ENCODE measurements at places on chromosomes 11 and 22.
A peak's percentile ranks its signal among the peaks of the same experiment; 100 is the strongest.

DNA sequence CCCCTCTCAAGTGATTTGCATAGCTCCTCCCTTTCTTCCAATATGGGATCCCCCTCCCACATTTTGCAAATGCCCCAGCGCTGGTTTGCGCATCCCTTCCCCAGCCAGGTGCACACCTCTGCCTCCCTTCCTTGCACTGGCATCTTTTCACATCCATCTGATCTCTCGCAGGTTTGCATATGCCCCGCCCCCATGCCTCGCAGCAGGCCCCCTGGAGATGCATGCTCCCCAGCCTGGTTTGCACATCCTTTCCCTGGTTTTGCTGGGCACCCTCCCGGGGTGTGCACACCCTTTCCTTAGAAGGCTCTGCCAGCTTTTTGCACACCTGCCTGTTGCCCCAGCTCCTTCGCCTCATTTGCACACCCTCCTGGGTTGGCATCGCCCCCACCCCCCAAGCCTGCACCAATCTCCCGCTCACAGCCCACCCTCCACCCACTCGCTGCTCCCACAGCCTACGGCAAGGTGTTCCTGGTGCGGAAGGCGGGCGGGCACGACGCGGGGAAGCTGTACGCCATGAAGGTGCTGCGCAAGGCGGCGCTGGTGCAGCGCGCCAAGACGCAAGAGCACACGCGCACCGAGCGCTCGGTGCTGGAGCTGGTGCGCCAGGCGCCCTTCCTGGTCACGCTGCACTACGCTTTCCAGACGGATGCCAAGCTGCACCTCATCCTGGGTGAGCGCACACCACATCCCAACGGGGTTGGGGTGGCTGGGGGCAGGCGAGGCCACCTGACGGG, 917 bp downstream of the RPS6KA4 start:
- DNase-seq, result no peak

GRCh38 chr11:107999759-108000455, 8.8 kb upstream of the CUL5 start:
- DNase-seq, result peak; percentile 21

DNA sequence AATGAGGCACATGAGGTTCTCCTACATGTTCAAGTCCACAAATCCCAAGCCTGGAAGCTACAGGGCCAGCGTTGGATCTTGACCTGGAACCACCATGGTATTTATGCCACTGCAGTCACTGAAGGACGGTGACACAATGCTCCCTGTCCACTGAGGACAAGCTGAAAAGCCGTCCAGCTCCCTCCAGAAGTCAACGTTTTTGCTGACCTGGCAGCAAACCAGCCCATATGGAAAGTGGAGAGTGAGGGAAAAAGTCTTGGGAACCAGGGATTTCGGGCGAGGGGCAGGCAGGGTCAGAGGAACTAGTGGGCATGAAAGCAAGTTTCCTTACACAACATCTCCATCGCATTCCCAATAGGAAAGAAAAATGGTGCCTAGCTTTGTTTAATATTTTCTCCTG, 33.3 kb downstream of the OPCML start:
- no peak for DNase-seq

DNA sequence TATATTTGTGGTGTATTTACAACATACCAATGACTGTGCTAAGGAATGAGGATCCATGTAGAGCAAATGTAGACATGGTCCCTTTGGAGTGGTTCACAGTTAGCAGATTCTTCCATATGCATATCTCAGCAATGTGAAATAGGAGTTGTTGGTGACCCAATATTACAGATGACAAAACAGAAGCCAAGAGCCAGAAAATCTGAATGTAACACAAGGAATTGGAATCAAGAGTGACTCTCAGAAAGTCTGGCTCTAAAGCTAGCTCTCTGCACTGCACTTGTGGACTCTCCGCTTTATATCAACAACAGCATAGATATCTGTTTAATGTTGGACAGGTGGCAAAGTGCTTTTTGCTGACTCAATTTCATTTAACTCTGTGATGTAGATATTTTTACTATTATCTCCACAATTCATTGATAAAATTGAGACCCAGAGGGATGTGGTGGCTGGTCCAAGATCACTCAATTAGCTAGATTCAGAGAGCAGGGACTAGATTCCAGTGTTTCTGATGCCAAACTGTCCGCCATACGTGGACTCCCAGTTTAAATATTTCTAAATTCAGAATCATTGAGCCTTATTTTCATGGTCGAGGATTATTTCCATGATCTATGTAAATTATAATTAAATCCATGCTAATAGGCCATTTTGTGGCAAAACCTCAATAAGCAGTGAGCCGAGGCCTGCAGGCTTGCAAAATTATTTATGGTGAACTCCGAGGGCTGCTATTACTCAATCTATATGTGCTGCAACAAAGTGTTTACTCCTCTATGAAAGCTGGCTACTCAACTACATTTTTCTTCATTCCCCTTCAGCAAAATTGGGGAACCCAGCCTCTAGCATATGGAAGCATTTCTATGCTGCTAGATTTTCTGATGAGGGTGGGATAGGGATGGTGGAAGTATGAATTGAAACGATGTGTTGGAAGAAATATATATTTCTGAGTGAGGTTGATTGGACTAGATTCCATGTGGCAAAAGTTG, 21.1 kb upstream of the TENM4 start:
- DNase-seq, result no peak

DNA sequence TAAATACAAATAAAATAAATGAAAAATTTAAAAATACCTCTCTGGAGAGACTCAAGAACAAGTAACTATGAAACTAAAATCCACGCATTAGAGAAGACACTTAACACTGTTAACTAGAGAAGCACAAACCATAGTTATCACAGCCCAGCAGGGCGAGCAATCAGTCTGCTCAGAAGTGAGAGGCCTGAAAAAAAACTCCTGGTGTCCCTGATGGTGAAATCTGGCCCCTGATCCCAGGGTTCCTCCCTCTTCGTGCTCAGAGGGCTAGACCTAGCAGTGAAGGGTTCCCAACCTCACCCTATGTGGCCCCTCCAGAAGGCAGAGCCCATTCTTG, 49.7 kb upstream of the VPREB1 start:
- DNase-seq, result no peak

- peak; percentile 92 for DNase-seq
Measured at GRCh38 chr11:109853156-109853776, 239.9 kb upstream of the ZC3H12C start.

GRCh38 chr11:42824067-42824466, 487.7 kb upstream of the API5 start:
- no peak for DNase-seq

DNA sequence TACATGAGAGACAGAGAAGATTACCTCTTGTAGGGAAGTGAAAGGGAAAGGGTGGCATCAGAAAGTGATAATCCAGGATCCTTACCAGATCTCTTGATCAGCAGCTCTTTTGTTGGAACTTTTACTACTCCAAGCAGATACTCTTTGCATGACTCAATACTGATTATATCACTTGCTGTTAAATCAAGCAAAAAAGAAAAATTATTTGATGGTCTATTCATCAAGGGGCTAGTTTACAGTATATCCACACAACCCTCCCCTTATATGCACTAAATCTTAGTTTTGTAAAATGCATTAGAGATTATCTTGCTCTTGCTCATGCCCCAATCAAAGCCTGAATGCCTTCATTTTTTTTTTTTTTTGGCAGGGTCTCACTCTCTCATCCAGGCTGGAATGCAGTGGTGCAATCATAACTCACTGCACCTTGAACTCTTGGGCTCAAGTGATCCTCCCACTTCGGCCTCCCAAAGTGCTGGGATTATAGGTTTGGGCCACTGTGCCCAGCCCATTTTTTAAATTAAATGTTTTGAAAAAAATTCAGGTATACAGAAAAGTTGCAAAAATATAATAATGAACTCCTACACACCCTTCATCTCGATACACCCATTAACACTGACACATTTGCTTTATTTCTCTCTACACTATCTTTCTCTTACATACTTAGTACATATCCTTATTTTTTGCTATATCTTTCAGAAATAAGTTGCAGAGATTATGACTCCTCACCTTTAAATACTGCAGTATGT, 76.1 kb upstream of the UCP3 start:
- DNase-seq, result peak; percentile 49

DNA sequence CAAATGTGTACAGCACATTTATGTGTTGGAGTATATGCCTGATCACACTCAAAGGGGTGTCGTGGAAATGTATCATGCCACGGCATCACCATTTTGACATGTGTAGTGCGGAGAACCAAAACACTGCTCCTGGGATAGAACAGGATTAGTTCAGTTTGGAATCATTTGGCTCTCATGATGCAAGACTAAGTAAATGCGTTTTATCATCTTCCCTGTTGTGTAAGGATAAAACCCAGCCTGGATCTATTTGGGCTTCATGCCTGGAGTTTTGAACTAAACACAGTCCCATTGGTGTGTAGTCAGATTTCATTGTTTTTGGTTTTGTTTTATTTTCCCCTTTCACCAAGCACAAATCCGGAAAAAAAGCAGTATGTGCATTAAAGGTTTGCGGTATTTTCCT, 574.3 kb downstream of the NTM start:
- DNase-seq, result peak; percentile 93

GRCh38 chr11:134416726-134417125, 4.7 kb upstream of the B3GAT1 start:
- no peak for DNase-seq

- DNase-seq, result no peak
Measured at GRCh38 chr11:38968951-38969350, 2370.9 kb upstream of the RAG2 start.

DNA sequence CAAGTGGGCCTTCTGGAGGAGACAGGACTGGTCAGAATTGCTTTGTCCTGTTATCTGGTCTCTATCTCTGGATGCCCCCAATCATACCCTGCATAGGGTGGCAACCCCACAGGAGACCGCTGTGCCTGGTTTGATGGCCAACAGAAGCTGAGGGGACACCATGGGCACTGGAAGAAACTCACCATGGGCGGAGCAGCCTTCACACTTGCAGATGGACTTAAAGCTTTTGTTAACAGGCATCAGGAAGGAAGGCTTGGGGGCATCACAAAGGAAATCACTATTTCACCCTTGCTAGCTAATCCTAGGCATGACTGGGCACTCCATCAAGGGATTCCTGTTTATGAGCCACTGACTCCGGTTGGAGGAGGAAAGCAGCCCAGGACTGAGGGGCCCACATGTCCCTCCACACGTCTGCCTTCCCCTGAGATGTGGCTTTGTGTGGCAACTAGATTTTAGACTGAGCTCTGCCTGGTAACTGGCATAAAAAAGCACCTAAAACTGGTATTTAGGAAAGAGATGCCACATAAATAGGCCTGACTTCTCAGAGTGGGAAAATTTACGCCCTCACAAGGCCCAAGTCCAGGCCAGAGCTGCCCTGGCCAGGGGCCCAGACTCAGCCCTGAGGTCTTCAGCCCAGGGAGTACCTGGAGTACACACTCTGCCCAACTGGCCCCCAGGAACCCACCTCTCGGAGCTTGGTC, 57.0 kb upstream of the LYVE1 start:
- no peak for DNase-seq

GRCh38 chr11:30916764-30917163, 330.6 kb upstream of the MPPED2 start:
- DNase-seq, result no peak

DNA sequence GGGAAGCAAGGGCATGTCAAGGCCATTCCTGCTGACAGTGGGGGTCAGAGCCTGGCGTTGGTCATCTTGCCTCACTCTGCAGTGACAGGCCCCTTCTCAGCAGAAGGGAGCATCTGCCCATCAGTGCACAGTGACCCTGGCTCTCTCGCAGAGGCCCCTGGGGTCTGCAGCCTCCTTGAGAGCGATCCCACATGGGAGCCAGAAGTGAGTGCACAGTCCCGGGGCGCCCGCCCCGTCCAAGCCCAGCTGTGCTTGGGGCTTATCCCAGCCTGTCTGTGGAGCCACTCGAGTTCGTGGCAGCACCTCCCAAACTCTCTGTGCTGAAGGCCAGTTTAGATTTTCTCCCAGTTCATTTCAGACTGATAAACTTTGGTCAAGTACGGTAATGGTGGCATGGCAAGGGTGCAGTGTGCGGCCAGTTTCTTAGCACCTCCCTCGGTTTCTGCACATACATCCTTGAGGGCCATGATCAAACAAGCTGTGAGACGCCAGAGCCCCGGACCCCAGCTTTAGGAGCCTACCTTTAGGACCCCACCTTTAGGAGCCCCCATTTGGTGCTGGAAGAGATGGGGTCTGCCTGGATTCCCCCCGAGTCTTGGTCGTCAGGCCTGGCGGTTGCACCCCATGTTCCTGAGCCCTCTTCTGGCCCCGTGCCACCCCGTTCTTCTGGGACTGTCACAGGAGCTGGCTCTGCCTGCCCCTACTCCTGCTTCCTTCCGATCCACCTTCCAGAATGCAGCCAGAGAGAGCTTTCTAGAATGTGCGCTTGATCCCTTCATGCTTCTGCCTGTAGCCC, 369.4 kb downstream of the TBC1D22A start:
- DNase-seq, result no peak

DNA sequence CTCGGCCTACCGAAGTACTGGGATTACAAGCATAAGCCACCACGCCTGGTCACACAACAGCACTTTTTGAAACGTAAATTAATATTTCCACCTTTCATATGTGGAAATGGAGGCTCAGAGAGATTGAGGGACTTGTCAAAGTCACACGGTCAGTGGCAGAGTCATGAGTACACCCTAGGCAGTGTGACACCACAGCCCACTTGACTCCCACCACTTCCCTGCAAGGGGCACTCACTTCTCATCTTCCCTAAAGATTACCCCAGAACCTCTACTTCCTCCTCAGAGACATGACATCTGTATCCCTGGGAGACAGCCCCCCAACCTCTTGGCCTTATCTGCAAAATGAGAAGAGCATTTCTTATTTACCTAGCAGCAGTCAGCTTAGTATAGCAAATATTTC, 16.5 kb upstream of the MYOD1 start:
- no peak for DNase-seq

DNA sequence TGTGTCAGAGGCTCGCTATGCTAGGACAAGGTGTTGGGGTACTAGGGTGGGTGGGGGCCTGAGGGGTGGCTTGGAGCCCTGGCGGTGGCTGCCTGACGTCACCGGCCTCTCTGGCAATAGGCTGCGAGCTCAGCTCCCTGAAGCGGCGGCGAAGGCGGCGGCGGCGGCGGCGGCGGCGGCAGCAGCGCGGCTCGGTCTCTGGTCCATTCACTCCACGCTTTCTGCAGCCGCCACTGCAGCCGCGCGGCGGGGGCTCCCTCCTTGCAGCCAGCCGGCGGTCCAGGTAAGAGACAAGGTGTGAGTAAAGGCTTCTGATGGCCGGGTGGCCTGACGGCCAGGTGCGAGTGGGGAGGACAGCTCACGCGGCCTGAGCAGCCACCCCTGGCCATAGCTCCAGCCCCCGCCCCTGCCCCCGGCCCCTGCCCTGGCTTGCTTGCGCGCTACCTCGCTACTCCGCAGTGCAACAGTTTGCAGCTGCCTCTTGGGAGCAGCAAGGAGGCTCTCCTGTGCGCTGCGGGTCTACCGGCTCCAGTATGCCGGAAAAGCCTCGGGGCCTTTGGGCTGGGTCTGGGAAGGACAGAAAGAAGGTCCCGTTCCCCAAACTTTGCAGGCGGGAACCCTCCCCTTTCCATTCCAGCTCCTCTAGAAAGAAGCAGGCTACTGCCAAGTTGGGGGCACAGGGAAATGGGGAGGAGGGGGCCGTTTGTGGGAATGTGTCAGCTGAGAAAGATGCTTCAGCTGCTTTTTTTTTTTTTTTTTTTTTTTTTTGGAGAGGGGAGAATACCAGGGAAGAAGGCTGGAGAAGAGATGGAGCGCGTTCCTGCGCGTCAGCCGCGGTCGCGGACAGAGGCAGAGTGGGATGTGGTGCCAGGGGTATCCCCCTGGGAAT, at the start of gene C11orf87:
Gene C11orf87, plus strand, starts transcription at position 210 of the 889 bp plus-strand sequence. CDS start 1,444 bp downstream, outside the sequence.
- DNase-seq, result peak; percentile 8

Measured in fibroblast of the aortic adventitia (primary cell).